ENCODE measurements at places on chromosomes 16 and 17.

DNA sequence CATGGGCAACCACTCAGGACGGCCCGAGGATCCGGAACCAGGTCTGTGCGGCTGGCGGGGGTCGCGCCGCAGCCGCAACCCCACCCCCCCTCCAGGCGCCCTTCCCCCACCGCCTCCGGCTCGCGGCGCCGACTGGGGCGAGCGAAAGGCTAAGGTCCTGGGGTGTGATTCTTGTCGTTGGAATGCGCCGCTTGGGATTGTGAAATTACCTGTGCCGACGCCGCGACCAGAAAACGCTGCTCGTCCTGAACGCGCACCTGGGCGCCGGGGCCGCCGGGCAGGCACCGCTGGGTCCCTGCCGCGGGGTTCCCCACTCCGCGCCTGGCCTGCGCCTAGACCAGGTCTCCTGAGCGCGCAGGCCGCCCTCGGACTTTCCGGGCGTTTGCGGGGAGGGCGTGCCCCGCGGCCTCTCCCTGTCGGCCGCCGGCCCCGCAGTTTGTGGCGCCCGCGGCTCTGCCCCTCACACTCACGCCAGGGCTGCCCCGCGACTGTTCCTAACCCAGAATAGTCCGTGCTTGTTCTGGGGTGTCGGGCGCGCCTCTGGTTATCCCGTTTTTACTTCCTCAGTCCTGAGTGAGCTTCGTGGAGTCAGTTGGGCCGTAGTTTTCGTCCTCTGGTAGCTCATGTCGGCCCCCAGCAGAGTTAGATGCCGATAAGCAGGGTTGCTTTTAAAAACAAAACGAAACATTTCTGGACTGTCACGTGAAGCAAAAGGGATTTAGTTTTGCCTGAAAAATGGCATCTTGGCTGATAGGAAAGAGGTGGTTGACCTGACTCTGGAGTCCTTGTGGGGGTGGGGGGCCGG, 147.2 kb downstream of the SPECC1 start:
- peaks cover 37% of the 10 kb centered on the region for H3K4me1 ChIP-seq
- DNase-seq, result no peak
- H3K4me3 ChIP-seq, result no peak overlapping the region
- H3K36me3 ChIP-seq, result peaks cover 2% of the 10 kb centered on the region
- H3K27me3 ChIP-seq, result no peaks in the 10 kb centered on the region

GRCh38 chr17:67557921-67558320, 159.8 kb upstream of the NOL11 start:
- no peaks in the 10 kb centered on the region for H3K27me3 ChIP-seq
- no peaks in the 10 kb centered on the region for H3K4me1 ChIP-seq
- H3K4me3 ChIP-seq, result no peak overlapping the region
- H3K36me3 ChIP-seq, result peaks cover 3% of the 10 kb centered on the region
- H3K27ac ChIP-seq, result no peak overlapping the region

DNA sequence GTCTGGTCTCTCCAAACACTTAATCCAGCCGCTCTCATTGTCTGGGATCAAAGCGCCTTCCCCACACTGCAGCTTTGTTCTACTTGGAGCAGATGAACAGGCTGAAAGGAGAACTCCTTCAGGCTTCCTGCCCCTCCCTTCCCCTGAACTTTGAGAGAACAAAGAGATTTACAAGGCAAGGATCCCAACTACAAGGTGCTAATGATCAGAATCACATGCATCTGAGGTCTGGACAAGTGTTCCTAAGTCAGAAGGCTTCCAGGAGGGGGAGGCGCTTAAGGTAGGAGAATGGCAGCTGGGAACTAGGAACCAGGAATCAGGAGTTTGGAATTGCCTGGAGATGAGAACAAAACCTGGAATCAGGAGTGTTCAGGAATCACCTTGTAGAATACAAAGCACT, 606.3 kb upstream of the CDH11 start:
- H3K4me3 ChIP-seq, result no peak overlapping the region
- no peaks in the 10 kb centered on the region for H3K36me3 ChIP-seq
- no peak for DNase-seq
- H3K27ac ChIP-seq, result no peak overlapping the region
- H3K4me1 ChIP-seq, result peaks cover 23% of the 10 kb centered on the region
- H3K27me3 ChIP-seq, result no peaks in the 10 kb centered on the region

- H3K27ac ChIP-seq, result no peak overlapping the region
- H3K27me3 ChIP-seq, result no peaks in the 10 kb centered on the region
- H3K4me1 ChIP-seq, result no peaks in the 10 kb centered on the region
- no peak for DNase-seq
- H3K4me3 ChIP-seq, result no peak overlapping the region
These were observed 11.9 kb downstream of the ABCA8 start for GRCh38 chr17:68943123-68943811.

DNA sequence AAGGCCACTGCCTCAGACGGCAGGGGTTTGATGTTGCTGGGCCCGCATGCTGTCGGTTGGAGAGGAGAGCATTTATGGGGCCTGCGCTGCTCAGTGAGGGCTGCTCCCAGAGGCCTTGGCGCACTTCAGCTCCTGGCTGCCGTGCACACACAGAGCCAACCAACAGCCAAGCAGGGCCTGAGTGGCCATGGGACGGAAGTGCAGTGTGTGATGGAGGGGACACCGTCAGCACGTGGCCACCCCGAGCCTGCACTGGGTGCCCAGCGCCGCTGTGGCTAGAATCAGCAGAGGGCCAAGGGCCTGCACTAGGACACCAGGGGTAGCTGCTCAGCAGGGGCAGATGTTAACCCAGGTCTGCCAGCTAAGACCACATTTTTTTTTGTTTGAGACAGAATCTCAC, 21.8 kb downstream of the KLHL36 start:
- H3K36me3 ChIP-seq, result no peaks in the 10 kb centered on the region
- no peaks in the 10 kb centered on the region for H3K27me3 ChIP-seq
- H3K4me1 ChIP-seq, result no peaks in the 10 kb centered on the region
- no peak overlapping the region for H3K27ac ChIP-seq
- H3K4me3 ChIP-seq, result no peak overlapping the region
- no peak for DNase-seq

DNA sequence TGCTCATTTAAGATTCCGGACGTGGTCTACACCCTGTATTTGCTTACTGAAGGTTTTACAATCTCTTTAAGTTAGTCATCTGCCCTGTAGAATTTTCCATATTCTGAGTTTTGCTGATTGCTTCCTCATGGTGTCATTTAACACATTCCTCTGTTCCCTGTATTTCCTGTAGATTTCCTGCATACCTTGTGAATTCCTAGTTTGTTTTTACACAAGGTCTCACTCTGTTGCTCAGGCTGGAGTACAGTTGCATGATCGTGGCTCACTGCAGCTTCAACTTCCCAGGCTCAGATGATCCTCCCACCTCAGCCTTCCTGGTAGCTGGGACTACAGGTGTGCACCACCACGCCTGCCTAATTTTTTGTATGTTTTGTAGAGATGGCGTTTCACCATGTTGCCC, 66.8 kb downstream of the CMIP start:
- DNase-seq, result peak; percentile 13
- peaks cover 2% of the 10 kb centered on the region for H3K36me3 ChIP-seq

GRCh38 chr16:25065899-25066298, 45.6 kb upstream of the LCMT1 start:
- no peak overlapping the region for H3K4me3 ChIP-seq
- H3K27me3 ChIP-seq, result no peaks in the 10 kb centered on the region
- peak overlapping the region; percentile 73 for H3K27ac ChIP-seq
- no peaks in the 10 kb centered on the region for H3K36me3 ChIP-seq
- no peak for DNase-seq

DNA sequence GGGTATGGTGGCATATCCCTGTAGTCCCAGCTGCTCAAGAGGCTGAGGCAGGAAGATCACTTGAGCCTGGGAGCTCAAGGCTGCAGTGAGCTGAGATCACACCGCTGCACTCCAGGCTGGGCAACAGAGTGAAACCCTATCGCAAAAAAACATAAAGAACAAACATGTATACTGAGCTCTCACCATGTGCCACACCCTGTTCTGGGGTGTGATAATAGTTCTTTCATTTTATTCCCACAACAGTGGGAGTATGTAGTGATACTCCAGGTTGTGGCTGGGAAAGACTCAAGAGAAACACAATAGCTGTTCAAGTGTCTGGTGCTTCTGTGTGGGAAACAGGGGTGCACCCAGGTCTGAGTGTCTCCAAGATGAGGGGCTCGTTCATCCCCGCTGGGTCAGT, 90.7 kb downstream of the SOCS1 start:
- peak; percentile 3 for DNase-seq
- peaks cover 22% of the 10 kb centered on the region for H3K36me3 ChIP-seq
- no peak overlapping the region for H3K27ac ChIP-seq
- no peak overlapping the region for H3K4me3 ChIP-seq
- peaks cover 21% of the 10 kb centered on the region for H3K4me1 ChIP-seq

Data from chondrocyte (in vitro differentiated cells).